ENCODE measurements at places on chromosomes 12 and 14.

DNA sequence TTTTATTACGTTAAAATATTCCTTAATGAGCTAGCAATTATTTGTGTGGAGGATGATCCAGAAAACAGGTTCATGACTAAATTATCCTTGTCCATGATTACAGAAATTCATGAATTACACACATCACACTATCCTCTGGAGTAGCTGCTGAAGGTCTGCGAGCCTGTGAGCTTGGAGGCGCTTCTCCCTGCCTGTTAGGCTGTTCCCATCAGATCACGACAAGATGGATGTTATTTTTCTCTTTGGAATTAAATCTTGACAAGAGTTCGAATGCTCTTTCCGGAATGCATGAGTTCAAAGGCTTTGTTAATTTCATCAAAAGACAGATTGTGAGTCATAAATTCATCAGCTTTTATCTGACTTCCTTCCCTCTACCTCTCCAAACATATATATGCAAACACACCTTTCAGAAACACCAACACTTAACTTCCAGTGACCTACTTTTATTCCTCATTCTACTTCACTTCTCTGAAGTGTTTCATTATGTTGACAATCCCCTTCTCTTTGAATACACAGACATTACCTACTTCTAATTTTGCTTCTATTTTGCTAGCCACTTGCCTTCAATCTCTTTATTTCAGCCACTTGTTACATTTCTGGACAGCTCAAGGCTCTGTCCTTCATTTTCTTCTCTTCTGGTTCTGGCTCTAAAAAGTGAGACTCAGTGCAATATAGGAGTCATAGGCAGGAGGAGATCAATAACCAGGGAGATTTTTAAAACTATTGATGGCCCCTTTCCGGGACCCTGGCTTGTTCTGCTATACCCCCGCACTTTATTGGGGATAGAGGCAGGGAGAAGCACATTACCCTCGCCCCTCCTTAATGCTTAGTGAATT, 274.6 kb downstream of the BTG1 start:
- DNase-seq, result no peak
- H3K36me3 ChIP-seq, result no peaks in the 10 kb centered on the region
- H3K27me3 ChIP-seq, result no peaks in the 10 kb centered on the region
- H3K27ac ChIP-seq, result no peak overlapping the region
- H3K4me1 ChIP-seq, result peaks cover 12% of the 10 kb centered on the region
- no peak overlapping the region for H3K4me3 ChIP-seq

- DNase-seq, result no peak
- peak overlapping the region; percentile 83 for H3K4me3 ChIP-seq
- peaks cover 40% of the 10 kb centered on the region for H3K36me3 ChIP-seq
- H3K4me1 ChIP-seq, result peaks cover 32% of the 10 kb centered on the region
These were observed 1.5 kb downstream of the MYL6 start for GRCh38 chr12:56159482-56160192.

DNA sequence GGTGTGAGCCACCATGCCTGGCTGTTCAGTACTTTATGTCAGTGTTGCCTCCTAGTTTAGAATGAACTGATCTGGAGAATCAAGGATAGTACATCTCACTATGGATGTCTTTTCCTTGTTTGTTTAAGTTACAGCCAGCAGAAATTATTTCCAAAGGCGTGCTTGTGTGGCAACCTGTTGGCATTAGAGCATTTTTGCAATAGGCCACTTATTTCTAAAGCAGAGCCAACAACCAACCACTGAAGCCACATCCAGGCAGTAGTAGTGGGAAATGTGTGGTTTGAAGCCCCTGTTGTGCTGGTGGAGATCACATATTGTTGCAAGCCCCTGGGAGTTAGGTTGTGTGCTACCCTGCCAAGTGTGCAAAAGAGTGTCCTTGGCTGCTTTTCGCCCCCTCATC, 3.7 kb downstream of the ANO6 start:
- no peak overlapping the region for H3K4me3 ChIP-seq
- DNase-seq, result no peak
- H3K27ac ChIP-seq, result peak overlapping the region; percentile 34
- no peaks in the 10 kb centered on the region for H3K36me3 ChIP-seq
- H3K27me3 ChIP-seq, result no peaks in the 10 kb centered on the region

GRCh38 chr14:22898302-22899090, 15.5 kb downstream of the REM2 start:
- H3K27me3 ChIP-seq, result no peaks in the 10 kb centered on the region
- no peaks in the 10 kb centered on the region for H3K4me1 ChIP-seq
- no peak overlapping the region for H3K27ac ChIP-seq
- DNase-seq, result no peak
- H3K36me3 ChIP-seq, result peaks cover 44% of the 10 kb centered on the region

DNA sequence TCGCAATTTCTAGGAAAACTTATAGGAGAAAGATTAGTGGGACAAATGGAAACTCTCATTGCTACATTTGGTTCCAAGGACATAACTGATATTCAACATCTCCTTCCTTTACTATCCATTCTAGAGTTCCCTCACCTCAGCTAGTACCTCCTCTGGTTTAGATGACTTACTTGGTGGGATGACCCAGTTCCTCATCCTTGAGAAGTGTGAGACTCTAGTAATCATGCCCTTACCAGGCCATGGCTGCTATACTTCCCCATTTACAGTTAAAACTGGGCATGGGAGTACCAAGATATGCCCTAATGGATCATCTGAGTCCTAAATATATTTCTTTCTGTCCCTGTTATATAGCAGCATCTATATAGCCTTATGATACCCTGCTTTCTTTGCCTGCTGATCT, 58.1 kb downstream of the IFT81 start:
- no peak for DNase-seq
- no peak overlapping the region for H3K27ac ChIP-seq
- H3K36me3 ChIP-seq, result peaks cover 12% of the 10 kb centered on the region
- no peaks in the 10 kb centered on the region for H3K27me3 ChIP-seq

GRCh38 chr12:122437656-122438121, 15.2 kb upstream of the CLIP1 start:
- H3K36me3 ChIP-seq, result no peaks in the 10 kb centered on the region
- no peak for DNase-seq
- H3K4me1 ChIP-seq, result peaks cover 8% of the 10 kb centered on the region
- H3K27me3 ChIP-seq, result no peaks in the 10 kb centered on the region

DNA sequence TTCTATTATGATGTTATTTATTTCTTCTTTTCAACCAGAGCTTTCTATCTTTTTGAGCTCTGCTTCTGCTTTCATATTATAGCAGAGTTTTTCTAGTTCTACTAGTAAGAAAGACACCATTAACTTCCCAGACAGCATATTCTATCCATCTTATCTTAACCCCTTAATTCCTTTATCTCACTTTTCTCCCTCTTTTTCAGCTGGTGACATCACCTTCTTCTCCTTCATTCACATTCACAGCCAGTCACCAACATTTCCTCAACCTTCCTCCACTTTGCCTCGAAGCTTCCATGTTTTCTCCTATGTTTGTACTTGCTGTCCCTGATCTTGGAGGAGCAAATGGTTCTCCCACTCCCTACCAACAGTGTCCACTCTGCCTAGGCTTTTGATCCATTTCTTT, 3.5 kb upstream of the CSRP2 start:
- H3K4me1 ChIP-seq, result peaks cover 6% of the 10 kb centered on the region
- no peaks in the 10 kb centered on the region for H3K36me3 ChIP-seq
- H3K27me3 ChIP-seq, result no peaks in the 10 kb centered on the region
- H3K27ac ChIP-seq, result no peak overlapping the region
- H3K4me3 ChIP-seq, result no peak overlapping the region

DNA sequence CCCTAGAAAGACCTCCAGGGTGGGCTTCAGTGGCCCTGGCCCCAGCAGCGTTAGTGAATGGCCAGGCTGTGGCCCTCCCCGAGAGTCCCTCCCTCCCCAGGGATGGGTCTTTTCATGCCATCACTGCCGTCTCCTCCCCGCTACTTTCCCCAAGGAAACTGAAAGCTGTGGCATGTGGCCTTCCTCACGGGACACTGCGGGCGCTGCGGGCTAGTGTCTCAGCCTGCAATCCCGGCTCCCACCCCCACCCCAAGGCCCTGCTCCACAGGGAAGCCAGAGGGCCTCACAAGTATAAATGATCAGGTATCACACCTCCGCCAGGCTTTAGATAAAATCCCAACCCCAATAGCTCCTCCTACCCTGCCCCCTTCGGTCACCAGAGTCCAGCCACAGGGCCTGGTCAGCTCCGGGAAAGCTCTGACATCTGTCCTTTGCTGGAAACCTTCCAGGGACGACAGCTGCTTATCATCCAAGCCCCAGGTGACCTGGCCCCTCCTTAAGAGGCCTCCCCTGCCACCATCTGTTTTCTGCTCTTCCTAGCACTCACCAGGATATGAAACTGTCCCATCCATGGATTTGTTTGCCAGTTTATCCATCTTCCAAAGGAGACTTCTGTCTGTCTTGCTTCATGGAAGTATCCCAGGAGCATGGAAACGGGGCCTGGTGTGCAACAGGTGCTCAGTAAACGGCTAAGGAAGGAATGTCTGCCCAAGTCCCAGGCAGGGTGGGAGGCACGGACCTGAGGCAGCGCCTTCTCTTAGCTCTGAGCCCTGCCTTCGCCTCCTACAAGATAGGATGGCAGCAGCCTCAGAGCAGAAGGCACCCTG, 31.6 kb downstream of the CCDC85C start:
- H3K4me3 ChIP-seq, result no peak overlapping the region
- no peaks in the 10 kb centered on the region for H3K27me3 ChIP-seq
- H3K36me3 ChIP-seq, result no peaks in the 10 kb centered on the region

DNA sequence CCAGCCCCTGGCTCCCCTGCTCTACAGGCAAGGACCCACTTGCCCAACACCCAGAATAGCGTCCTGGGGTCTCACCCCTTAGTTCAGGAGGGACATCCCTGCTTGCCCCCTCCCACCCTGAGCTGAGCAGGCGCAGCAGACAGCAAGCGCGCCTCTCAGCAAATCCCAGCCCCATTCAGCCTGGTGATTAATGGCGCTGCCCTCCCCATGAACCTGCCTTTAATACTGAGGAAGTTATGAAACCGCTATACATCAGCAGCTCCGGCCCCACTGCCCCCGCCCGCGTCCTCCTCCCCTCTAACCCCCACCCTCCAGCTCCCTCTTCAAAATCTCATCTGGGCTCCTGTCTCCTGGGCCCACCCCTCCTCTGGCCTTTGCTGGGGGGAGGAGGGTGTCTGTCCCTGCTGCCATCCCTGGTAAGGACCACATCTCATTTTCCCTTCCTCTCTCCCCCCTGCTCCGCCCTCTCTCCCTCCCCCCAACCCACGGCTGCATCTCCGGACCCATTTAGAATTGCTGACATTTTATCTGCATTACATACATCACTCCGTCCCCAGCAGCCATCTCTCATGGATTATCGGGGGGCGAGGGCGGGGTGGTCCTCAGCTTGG, 7.1 kb upstream of the SMUG1 start:
- no peaks in the 10 kb centered on the region for H3K36me3 ChIP-seq
- H3K4me3 ChIP-seq, result no peak overlapping the region
- peaks cover 11% of the 10 kb centered on the region for H3K4me1 ChIP-seq
- H3K27ac ChIP-seq, result no peak overlapping the region
- no peaks in the 10 kb centered on the region for H3K27me3 ChIP-seq

- peak overlapping the region; percentile 73 for H3K27ac ChIP-seq
- H3K4me3 ChIP-seq, result no peak overlapping the region
- H3K36me3 ChIP-seq, result no peaks in the 10 kb centered on the region
- no peak for DNase-seq
These were observed 10.1 kb upstream of the NT5DC3 start for GRCh38 chr12:103851127-103851526.

- H3K27me3 ChIP-seq, result no peaks in the 10 kb centered on the region
- H3K27ac ChIP-seq, result no peak overlapping the region
- DNase-seq, result no peak
- H3K4me3 ChIP-seq, result no peak overlapping the region
These were observed 100.5 kb upstream of the STXBP6 start for GRCh38 chr14:25150401-25150800.

DNA sequence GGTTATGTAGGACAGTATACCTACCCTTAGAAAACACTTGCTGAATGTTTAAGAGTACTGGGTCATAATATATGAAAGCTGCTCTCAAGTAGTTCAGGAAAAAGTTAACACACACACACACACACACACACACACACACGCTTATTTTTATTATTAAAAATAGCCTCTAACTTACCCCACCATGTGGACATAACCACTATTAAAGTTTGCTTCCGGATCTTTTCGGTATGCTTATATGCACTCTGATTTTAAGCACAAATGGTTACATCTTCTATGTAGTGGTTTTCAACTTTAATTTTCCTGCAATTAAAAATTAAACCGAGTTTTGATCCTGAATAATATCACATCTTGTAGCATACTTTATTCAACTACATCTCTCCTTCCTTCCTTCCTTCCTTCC, 84.9 kb upstream of the TRAF3 start:
- H3K36me3 ChIP-seq, result no peaks in the 10 kb centered on the region
- no peak overlapping the region for H3K27ac ChIP-seq
- no peak for DNase-seq
- no peaks in the 10 kb centered on the region for H3K4me1 ChIP-seq
- no peaks in the 10 kb centered on the region for H3K27me3 ChIP-seq

DNA sequence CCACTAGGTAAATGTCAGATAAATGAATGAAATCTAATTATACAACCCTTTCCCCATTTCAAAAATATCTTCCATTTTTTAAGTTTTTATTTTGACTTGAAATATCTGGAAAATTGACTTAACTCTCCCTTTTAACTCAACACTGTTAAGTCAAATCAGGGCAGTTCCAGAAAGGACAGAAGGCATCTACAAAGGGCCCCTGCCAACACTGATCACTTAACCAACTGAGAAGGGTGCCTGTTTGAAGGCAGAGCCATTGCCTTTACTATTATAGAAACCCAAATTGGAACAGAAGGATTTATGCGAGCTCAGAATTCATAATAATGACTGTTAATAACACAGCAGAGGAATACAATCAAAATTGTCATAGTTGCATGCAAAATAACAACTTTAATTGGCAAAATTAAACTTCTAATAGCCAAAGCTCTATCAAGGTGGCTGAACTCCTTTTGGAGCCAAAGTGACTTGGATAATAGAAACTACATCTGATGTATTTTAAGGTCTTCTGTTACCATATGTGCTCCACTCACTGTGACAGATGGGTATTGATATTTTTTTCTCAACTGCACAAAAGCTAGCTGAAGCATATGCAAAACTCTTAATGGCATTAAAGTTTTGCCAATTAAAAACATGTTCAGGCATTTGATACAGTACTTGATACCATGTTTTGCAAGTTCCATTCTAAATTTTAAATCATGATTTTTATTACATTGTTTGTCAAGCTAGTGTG, 383.8 kb downstream of the NOVA1 start:
- H3K27me3 ChIP-seq, result no peaks in the 10 kb centered on the region
- no peaks in the 10 kb centered on the region for H3K36me3 ChIP-seq
- no peak overlapping the region for H3K4me3 ChIP-seq
- H3K27ac ChIP-seq, result no peak overlapping the region

DNA sequence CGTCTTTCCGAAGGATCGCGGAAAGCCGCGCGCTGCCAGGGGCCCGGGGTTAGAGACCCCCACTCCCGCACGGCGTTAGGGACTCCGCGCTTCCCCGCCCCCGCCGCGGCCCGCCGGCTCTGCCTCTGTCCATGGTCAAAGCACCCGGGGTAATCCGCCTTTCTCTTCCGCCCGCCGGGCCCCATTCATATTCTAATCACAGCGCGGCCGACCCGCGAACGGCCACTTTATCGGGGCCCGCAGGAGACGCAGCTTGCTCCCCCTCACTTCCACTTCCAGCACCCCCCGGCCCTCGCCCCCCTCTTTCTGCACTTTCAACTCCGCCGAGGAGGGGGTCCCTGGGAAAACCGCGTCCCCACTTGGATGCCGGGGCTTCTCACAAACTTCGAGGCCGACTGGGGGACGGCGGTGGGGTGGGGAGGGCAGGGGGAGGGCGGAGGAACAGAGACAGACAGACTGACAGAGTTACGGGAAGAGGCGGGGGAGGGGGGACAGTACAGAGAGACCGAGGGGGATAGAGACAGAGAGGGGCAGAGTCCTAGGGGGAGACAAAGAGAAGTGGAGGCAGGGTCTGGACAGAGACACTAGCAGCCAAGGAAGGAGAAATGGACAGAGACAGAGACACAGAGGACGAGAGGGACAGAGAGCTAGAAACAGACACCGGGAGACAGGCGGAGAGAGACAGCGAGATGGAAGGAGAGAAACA, 1.1 kb upstream of the RFX4 start:
- H3K4me1 ChIP-seq, result peaks cover 41% of the 10 kb centered on the region
- H3K27ac ChIP-seq, result no peak overlapping the region
- peaks cover 46% of the 10 kb centered on the region for H3K27me3 ChIP-seq
- no peak for DNase-seq

Measured in esophagus squamous epithelium (tissue), 5 donors.